ENCODE measurements at places on chromosomes 2 and 18. TPM values are rescaled to one million over a fixed set of nuclear protein-coding genes. Genes with fewer than 3 reads are reported as not detected.

Gene CROCC2
- not detected for total RNA-seq

Gene NXPH2
- 3.2 TPM for total RNA-seq

Gene GREB1
- total RNA-seq = 6.6 TPM

Gene IL37
- total RNA-seq = not detected

Gene PARD3B
- total RNA-seq = 0.37 TPM

Gene GCG
- total RNA-seq = not detected

Gene AQP12B
- not detected for total RNA-seq

Gene GLB1L
- total RNA-seq = 7.6 TPM

Gene MIB1
- 35.8 TPM for total RNA-seq

Gene IL36RN
- total RNA-seq = not detected

Gene SERPINB4
- total RNA-seq = not detected

Gene SLC14A1
- 276 TPM for total RNA-seq

Gene TIA1
- 47.2 TPM for total RNA-seq

Gene GPR75
- 1.4 TPM for total RNA-seq

Gene CXCR1
- total RNA-seq = not detected

Gene TXNDC2
- 0.29 TPM for total RNA-seq

Gene TMEM247
- total RNA-seq = not detected

Gene SCN3A
- 1.3 TPM for total RNA-seq

Gene C2orf66
- not detected for total RNA-seq

Gene METAP1D
- 30.7 TPM for total RNA-seq

Gene LCT
- 0.14 TPM for total RNA-seq

Gene ACVR1C
- 0.50 TPM for total RNA-seq

Gene POTEC
- 0.10 TPM for total RNA-seq

Gene MTERF4
- 36.8 TPM for total RNA-seq

Gene IL1F10
- not detected for total RNA-seq

Gene ACKR3
- total RNA-seq = 1.0 TPM

Gene TACR1
- total RNA-seq = 0.14 TPM

Gene OSBPL6
- total RNA-seq = 10.1 TPM

Gene IL36B
- total RNA-seq = not detected

Gene POLR1B
- 29.3 TPM for total RNA-seq

Gene RNU2-63P
- total RNA-seq = not detected

Gene POMC
- total RNA-seq = not detected

Gene PLCD4
- total RNA-seq = 0.29 TPM

Gene CDC42EP3
- 8.5 TPM for total RNA-seq

Gene DAPL1
- total RNA-seq = not detected

Gene UGT1A8
- not detected for total RNA-seq

Gene SIX3
- total RNA-seq = not detected

Gene STRADB
- total RNA-seq = 54.0 TPM

Gene SATB2
- 10.3 TPM for total RNA-seq

Gene SCN7A
- not detected for total RNA-seq

Gene CRACDL
- not detected for total RNA-seq

Gene DAW1
- not detected for total RNA-seq

Gene TMEM37
- 1.5 TPM for total RNA-seq

Gene SKA1
- total RNA-seq = 30.4 TPM
